NCI-H187 treated with DMSO at 0.1 percent for 48 hours (cell line): ENCODE measurements at places on chromosomes 3 and 15.

- DNase-seq: no peak
These were observed 622 bp upstream of the PLSCR1 start for GRCh38 chr3:146544929-146545528.

DNA sequence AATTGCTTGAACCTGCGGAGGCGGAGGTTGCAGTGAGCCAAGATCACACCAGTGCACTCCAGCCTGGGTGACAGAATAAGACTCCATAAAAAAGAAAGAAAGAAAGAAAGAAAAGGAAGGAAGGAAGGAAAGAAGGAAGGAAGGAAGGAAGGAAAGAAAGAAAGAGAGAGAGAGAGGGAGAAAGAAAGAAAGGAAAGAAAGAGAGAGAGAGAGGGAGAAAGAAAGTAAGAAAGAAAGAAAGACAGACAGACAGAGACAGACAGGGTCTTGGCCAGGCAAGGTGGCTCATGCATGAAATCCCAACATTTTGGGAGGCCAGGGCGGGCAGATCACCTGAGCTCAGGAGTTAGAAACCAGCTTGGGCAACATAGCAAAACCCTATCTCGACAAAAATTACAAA is 16.4 kb upstream of the DAG1 start:
- DNase-seq: no peak

DNA sequence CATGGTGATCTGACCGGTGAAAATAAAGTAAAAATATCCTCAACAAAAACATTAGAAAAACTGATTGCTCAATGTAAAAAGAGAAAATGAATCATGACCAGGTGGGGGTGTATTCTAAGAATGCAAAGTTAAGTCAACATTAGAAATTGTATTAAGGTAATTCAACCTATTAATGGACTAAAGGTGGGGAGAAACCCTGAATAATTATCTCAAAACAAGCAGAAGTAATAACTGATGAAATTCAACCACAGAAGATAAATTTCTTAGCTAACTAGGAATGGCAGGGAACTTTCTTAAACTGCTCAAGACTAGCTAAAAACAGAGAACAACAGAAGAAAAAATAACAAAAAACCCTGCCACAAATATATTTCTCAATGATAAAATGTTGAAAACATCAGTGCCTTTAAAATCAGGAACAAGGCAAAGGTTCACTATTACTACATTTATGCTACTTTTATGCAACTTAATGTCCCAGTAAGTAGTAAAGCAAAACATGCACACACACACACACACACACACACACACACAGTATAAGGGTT is 204.4 kb upstream of the THBS1 start:
- DNase-seq: no peak

- peak; percentile 19 for DNase-seq
These were observed 345.1 kb downstream of the IL5RA start for GRCh38 chr3:2765002-2765579.

- no peak for DNase-seq
These were observed 558 bp upstream of the SLC30A4 start for GRCh38 chr15:45523166-45523460.

GRCh38 chr3:4501437-4501836 is 8.3 kb downstream of the ITPR1 start:
- no peak for DNase-seq

- no peak for DNase-seq
These were observed 31.3 kb downstream of the IL1RAP start for GRCh38 chr3:190545191-190545590.

DNA sequence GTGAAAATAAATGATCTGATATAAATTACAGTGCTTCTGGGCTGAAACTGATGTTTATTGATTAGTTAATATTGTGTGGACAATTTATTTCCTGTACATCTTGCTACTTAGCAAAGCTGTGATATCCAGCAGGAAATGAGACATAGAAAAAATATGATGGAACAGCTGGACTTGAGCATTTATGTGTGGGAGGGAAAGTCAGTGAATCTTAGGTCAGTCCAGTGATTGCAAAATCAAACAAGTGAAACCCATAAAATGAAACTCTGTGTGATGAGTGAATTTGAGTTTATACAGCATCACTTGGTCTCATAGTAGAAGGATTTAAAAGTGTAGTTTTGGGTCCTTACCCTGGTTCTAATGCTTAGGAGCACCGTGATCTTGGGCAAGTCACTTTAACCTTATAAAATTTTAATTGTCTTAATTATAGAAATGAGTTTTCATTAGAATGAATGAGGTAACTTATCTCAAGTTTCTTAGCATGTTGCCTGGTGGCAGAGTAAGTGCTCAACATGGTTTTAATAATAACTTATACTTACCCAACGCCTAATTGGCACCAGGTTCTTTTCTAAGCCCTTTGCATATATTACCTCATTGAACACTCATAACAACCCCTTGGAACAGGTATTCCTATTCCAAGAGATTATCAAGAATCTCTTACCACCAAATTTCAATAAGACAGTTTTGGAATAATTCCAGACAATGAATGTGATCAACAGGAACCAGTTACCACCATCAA is 194.6 kb downstream of the ADAMTSL3 start:
- no peak for DNase-seq
